ENCODE measurements at places on chromosomes 13 and 19. TPM values are rescaled to one million over a fixed set of nuclear protein-coding genes. Genes with fewer than 3 reads are reported as not detected.

ZNF615 gene
- total RNA-seq, result 7.4 TPM

TNFSF11 gene
- total RNA-seq, result not detected

MBD3L2 gene
- not detected for total RNA-seq

CYP2A6 gene
- 0.32 TPM for total RNA-seq

- no peak within 1 kb of the TSS for H3K4me3 ChIP-seq
- no peak within 1 kb of the TSS for H3K27ac ChIP-seq
- H3K36me3 ChIP-seq, result no peaks in the 10 kb centered on the region
- no peak for DNase-seq
- peaks cover 6% of the 10 kb centered on the region for H3K27me3 ChIP-seq
- H3K4me1 ChIP-seq, result no peaks in the 10 kb centered on the region
These were observed at the start of gene KLK14 for GRCh38 chr19:51082611-51083010. KLK14 (minus strand) TSS chr19:51082887; CDS start chr19:51082614, 273 bp downstream.

DNA sequence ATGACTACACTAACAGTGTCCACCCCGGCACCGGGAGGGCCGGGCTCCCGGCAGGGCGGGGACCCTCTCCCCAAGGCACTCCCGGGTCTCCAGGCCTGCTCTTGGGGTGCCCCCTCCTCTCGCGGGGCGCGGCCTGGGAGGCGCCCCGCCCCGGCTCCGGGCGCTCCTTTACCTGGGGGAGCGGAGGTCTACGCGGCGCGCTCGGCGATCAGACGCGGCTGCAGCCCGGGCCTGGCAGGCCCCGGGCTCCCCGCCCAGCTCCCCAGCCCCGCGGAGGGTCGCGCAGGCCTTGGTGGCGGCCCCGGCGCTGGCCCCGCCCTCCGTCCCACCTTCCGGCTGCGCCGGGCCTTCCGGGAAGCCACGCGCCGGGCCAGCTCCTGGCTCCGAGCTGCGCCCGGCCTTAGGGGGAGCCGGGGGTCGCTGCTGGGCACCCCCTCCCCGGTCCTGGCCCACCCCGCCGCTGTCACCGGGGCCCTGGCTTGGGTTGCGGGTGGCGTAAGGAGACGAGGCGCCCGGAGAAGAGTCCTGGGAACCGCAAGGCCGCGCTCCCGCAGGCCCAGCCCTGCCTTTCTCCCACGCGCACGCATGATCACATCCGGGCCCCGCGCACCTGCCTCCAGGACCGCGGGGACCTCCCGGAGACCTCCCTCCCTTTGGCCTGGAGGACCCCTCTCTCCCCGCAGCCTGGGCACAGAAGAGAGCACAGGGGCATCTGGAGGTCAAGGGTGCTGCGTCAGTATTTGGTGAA is at the start of gene C19orf12:
C19orf12 (minus strand) TSS at position 309 of the 748 bp plus-strand sequence. CDS start 6,848 bp downstream, outside the sequence.
- peak; percentile 67 for DNase-seq
- H3K4me1 ChIP-seq, result peaks cover 18% of the 10 kb centered on the region
- H3K4me3 ChIP-seq, result peak within 1 kb of the TSS; percentile 98
- H3K27me3 ChIP-seq, result no peaks in the 10 kb centered on the region
- peak within 1 kb of the TSS; percentile 93 for H3K27ac ChIP-seq

- H3K27ac ChIP-seq, result no peak overlapping the region
- no peak for DNase-seq
- H3K27me3 ChIP-seq, result no peaks in the 10 kb centered on the region
- H3K4me1 ChIP-seq, result peaks cover 10% of the 10 kb centered on the region
These were observed 54.2 kb downstream of the CCNE1 start for GRCh38 chr19:29866011-29866410.

DNA sequence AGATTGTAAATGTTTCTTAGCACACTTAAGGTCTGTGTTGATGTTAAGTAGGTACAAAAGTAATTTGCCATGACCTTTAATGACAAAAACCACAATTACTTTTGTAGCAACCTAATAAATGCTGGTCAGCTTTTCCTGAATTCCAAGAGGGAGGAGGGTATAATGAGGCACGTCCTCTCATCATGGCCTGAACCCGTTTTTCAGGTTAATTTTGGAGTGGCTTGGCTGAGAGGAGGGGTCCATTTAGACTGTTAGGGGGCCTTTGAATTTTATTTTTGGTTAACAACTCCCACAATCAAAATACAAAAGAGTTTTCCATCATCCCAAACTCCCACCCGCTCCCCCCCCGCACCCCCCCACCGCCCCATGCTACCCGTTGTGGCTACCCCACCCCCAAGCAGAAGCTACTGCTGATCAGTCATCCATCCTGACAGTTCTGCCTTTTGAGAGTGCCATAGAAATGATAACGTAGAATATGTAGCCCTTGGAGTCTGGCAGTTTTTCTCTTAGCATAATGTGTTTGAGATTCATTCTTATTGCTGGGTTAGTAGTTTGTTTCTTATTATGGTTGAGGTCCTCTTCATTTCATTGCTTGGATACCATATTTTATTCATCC is 14.4 kb upstream of the PLEKHF1 start:
- peaks cover 5% of the 10 kb centered on the region for H3K27me3 ChIP-seq
- no peak for DNase-seq

DNA sequence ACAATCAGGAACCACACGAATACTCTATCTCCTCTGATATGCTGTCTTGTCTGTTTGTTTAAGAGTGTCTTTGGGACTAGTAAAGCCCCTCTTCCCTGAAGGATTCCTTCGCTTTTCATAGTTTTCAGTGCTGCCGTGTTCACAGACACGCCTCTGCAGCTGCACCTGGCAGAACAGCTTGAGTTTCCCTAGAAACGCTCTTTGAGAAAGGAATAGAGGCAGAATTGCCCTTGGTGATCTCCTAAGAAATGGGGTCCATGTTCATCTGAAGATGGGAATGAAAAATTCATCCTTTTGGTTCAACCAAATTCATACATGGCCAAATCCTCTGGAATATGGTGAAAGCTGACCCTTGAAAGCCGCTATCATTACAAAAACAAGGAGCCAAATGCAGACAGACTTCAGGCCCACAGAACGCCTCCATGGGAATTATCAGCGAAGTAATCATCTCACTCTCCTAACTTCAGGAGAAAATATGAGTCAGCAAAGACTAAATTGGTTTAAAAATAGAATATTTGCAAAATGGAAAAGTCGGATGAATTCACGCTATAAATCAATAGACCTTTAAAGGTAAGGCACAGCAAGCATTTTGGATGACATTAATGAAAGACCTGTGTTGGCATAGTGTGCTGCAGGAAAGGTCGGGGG is 5.5 kb downstream of the SACS start:
- peak overlapping the region; percentile 49 for H3K4me3 ChIP-seq
- no peaks in the 10 kb centered on the region for H3K36me3 ChIP-seq
- peaks cover 44% of the 10 kb centered on the region for H3K4me1 ChIP-seq
- peak overlapping the region; percentile 79 for H3K27ac ChIP-seq

DNA sequence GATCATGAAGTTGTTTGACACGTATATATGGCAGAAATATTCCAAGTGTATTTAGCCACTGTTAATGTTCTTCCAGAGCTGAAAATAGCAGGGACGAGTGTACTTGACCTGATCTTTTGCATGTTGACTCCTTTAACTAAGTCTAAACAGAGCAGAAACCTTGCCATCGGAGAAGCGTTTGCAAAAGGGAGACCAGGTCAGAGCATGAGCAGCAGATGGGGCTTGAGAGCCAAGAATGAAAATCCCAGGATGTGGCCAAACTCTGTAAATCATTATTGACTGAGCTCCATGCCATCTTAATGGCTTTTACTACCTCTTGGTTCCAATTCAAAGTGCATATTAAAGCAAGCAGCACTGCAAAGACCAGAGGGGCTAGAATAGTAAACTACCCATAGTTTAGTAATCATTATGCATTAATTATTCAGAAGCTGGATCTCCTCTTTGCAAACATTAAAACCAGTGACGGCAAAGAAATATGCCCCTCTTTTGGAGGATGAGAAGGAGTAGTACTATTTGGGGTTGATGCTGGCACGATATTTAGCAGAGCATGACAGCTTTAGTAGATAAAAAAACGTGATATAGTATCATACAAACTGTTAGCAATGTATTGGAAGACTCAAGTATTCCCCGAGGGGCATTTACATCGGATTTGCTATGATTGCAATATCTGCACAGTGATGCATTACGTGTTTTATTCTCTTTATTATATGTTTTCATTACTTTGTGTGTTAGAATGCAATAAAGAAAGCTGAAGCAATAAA is 55.7 kb downstream of the FAM216B start:
- no peak overlapping the region for H3K27ac ChIP-seq
- no peak for DNase-seq
- H3K36me3 ChIP-seq, result no peaks in the 10 kb centered on the region
- no peaks in the 10 kb centered on the region for H3K27me3 ChIP-seq
- H3K4me1 ChIP-seq, result no peaks in the 10 kb centered on the region
- no peak overlapping the region for H3K4me3 ChIP-seq

DNA sequence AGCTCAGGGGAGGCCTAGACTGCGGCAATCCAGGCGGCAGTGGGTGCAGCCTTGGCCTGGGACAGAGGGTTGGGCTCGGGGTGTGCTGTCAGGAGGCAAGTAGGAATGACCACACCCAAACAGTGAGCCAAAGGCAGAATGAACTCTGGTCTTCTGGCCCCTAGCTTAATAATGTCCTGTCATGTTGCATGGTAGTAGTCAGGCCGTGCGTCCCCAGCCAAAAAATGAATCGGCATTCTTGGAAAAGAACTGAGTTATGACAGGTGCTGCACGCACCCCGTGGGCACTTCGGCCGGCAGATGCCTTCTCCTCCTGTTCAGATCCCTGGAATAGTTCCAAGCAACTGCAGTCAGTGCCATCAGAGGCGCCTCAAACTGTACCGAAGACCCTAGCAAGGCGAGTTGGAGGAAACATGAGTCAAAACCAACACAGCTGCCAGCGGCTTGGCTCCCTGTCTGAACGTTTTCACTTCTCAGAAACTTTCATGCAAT is 55.9 kb downstream of the ATP7B start:
- no peaks in the 10 kb centered on the region for H3K4me1 ChIP-seq
- H3K4me3 ChIP-seq, result peak overlapping the region; percentile 17
- H3K36me3 ChIP-seq, result no peaks in the 10 kb centered on the region
- DNase-seq, result no peak
- peak overlapping the region; percentile 57 for H3K27ac ChIP-seq

DNA sequence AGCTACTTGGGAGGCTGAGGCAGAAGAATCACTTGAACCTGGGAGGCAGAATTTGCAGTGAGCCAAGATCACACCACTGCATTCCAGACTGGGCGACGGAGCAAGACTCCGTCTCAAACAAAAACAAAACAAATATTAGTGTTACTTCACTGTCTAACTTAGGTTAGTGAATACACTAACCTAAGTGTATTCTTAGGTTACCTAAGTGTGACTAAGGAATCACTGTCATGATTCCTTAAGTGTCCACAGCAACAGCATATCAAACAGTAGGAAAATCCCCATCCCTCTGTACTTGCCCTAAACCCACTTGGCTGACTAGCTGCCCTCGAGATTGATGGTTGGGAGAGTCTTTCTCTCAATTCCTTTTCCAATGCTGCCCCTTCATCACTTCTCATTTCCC is 11.8 kb upstream of the LRCH1 start:
- DNase-seq, result no peak
- no peak overlapping the region for H3K27ac ChIP-seq
- no peaks in the 10 kb centered on the region for H3K27me3 ChIP-seq
- no peak overlapping the region for H3K4me3 ChIP-seq

DNA sequence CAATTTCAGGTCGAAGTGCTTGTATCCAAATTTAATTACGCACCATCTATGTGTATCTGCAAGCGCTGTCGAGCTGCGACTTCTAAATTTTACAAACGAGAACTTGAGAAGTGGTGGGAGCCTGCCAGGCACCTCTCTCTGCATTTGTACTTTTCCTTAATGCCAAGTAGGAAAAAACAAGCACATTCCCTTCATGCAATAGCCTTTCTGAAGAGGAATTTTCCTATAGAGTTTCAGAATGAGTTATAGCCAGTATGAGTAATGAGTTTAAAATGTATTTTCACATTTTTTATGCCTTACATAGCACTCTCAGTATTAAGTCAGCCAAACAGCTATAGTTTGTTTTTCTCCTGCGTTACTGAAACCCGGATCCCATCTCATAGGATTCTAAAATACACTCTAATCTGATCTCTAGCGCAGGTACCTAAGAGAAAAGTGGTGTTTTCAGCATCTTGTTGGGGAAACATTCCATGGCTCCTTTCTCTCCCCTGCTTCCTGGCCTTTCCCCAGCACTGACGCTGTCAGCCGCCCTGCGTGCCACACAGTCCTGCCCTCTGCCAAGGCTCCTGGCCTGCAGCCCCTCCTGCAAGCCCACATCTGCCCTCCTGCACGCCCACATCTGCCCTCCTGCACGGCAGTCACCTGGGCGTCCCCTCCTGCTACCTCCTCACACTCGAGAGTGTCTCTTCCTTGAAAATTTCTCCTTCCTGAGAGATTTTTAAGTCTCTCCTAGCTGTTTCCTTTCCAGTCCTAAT is 526.9 kb downstream of the MYO16 start:
- H3K4me3 ChIP-seq, result no peak overlapping the region
- no peaks in the 10 kb centered on the region for H3K36me3 ChIP-seq
- peaks cover 10% of the 10 kb centered on the region for H3K4me1 ChIP-seq
- no peak for DNase-seq
- H3K27ac ChIP-seq, result no peak overlapping the region
- H3K27me3 ChIP-seq, result peaks cover 2% of the 10 kb centered on the region

GRCh38 chr19:39057615-39058014 is 25.3 kb upstream of the FBXO27 start:
- H3K27me3 ChIP-seq, result peaks cover 5% of the 10 kb centered on the region
- H3K4me3 ChIP-seq, result no peak overlapping the region
- H3K27ac ChIP-seq, result no peak overlapping the region
- no peaks in the 10 kb centered on the region for H3K4me1 ChIP-seq
- no peaks in the 10 kb centered on the region for H3K36me3 ChIP-seq
- DNase-seq, result no peak

DNA sequence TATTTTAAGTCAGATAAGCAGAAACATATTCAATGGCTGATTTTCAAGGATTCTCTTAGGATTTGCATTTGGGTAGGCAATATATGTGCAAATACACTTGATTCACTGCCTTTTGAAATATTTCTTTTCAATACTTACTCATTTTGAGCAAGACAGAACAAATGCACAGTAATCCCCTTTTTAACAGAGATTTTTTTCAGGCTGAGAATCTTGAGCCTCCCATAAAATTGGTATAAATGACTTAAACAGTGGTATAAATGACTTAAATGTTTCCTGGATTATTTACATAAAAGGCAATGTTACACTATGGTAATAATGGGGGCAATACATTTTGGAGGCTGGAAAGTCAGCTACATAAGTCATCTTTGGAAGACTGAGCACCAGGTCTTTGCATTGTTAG is 389.0 kb downstream of the OLFM4 start:
- no peaks in the 10 kb centered on the region for H3K4me1 ChIP-seq
- H3K27me3 ChIP-seq, result no peaks in the 10 kb centered on the region
- H3K4me3 ChIP-seq, result no peak overlapping the region
- no peak for DNase-seq

Data from psoas muscle (tissue), 8 donors.